ENCODE measurements at places on chromosomes 4 and X.

DNA sequence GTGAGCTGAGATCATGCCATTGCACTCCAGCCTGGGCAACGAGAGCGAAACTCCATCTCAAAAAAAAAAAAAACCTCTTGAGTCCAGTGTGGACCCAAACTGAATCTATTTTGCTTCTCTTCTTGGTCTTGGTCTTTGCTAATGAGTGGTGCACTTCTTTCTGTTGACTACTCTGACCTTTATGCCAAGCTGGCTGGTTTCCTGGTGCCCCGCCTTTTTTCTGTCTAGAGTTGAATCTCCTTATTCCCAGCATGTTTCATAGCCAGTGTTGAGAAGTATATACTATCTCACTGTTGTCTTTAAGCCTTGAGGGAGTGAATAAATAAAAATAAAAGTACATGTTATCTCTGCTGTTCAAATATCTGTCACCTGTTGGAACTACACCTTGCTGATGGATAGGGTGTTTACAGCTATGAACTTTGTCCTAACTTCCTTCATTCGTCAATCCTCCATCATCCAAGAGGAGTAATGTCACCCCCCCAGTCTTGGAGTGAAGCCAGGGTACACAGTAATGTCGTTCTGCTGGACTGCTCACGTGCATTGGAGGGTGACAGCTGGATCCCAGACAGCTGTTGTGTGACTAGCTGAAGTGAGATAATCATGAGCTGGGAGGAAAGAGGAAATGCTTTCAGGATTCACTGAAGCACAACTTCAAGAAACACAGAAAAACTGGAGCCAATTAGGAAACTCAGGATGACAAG is 99.3 kb upstream of the PRKG2 start:
- no peak for DNase-seq

DNA sequence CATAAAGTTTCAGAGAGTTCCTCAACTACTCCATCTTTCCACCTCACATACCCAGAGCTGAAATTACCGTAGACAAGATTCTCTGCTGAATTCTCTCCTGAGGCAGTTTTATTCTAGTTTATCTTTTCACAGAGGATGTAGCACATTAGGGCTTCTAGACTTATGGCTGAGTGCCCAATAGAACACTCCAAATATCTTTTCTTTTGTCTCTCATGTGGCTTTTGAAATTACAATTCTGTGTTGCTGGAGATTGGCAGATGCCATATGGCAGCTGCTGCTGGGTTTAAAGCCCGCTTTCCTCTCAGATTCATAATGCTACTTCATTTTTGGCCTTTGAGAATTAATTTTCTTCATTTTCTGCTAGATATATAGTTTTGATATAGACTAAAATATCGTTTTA is 107.6 kb upstream of the BANK1 start:
- DNase-seq: no peak

- DNase-seq: no peak
These were observed 7.2 kb downstream of the ZFP42 start for GRCh38 chr4:188002751-188003150.

- DNase-seq: no peak
These were observed 905 bp upstream of the MAEA start for GRCh38 chr4:1288786-1289185.

DNA sequence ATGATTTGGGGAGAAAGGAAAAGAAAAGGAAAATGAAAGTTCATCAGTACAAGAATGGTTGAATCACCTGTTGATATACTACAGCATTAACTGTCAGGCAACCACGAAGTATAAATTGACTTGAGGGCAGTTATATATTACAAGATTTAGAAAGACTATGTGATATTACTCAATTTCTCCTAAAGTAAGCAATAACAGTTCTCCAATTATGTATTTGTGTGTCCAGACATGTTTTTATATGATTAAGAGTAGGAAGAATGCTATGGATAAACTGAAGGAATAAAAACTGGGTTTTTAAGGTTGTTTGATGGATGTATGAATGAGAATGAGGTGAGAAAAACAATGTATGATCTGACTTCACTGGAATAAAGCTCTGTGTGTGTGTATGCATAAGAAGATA is 2234.4 kb downstream of the ARAP2 start:
- no peak for DNase-seq

GRCh38 chr4:159764343-159764952 is 661.6 kb downstream of the RAPGEF2 start:
- DNase-seq: no peak

Data from PC-9 (cell line).